ENCODE measurements at places on chromosomes 5 and 9.

GRCh38 chr9:3008091-3008490, 164.2 kb upstream of the PUM3 start:
- DNase-seq, result no peak

DNA sequence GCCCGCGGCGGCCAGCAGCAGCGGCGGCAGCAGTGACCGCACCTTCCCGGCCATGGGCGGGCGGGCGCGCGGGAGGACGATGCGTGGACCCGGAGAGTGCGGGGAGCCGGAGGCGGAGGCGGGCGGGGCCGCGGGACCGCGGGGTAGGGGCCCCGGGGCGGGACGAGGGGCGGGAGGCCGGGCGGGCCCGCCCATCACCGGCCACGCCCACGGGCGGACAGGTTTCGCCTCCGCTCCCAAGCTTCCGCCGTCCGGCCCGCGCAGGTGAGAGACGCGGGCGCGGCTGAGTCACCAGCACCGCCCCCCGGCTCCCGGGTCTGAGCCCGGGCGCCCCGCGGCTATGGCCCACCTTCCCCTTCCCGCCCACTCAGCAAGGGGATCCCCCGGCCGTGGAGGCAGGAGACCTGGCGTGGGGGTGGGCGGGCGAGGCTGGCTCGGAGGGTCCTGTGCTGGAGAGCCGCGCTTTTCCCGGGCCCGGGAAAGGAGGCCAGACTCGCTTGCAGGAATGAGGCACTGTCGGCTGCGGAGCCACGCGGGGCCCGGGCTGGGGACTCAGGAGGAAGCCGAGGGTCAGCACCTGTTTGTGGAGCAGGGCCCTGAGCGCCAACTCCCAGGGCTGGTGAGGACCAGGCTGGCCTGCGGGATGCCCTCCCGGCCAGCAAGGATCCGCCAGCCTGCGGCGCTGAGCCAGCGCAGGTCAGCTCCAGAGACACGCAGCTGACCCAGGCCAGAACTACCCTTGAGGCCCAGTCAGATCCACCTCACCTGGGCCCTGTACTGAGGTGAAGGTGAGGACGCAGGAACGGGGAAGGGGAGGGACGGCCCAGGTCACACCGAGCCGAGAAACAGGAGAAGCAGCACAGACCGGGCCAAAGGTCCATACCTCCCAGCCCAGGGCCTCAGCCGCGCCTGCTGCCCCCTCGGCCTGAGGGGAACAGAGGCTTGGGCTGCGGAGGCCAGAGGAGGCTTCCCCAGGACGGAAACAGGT, at the start of gene ENTPD2:
ENTPD2 (minus strand) TSS at position 118 of the 988 bp plus-strand sequence; CDS start at position 54, 64 bp downstream.
- peak; percentile 85 for DNase-seq

- no peak for DNase-seq
These were observed 52.4 kb downstream of the USP20 start for GRCh38 chr9:129887334-129888292.

DNA sequence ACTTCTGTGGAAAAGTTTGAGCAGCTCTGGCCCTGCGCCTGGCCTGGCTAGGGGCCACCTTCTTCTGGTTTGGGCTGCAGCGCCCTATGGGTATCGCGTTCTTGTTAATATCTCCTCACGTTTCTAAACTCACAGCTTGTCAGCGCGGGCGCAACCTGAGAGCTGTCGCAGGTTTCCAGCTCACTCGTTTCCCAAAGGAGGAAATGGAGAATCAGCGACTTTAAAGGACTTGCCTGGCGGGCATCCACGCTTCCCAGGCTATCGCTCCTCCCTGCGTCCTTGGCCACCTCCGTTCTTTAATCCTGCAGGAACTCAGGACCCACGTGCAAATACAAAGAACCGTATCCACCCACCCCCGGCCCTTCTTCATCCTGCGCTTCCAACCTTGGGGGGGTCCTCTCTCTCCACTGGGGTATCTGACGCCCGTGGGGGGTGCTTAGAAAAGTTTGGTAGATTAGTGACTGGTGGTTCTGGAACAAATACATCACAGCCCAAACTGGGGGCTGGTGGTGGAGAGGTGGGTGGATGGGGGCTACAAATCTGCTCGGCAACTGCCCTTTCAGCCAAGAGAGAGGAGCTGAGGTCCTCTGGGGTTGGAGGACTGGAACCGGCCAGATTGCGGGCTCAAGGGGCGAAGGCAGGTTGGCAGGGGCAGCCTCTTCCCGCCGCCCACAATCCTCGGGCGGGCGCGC, 578 bp upstream of the PSAT1 start:
- DNase-seq, result no peak

- DNase-seq, result no peak
These were observed 438.2 kb downstream of the ARHGEF28 start for GRCh38 chr5:74064225-74064624.

DNA sequence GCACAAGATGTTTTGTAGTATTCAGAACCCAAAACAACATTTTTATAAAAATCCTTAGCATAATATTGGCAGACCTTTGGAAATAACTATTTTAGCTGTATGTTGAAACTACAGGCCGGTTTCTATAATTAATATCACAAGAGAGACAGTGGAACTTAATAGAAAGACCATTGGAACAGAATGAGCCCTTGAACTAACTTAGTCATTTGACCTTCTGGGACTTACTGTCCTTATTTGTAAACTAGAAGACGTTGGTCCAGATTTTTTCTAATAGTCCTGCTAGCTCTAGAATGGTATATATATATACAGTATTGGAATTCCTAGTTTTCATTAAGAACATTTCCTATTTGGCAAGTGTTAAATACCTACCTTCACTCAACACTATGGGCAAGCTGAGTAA, 69.5 kb upstream of the ALDH1A1 start:
- DNase-seq, result no peak

DNA sequence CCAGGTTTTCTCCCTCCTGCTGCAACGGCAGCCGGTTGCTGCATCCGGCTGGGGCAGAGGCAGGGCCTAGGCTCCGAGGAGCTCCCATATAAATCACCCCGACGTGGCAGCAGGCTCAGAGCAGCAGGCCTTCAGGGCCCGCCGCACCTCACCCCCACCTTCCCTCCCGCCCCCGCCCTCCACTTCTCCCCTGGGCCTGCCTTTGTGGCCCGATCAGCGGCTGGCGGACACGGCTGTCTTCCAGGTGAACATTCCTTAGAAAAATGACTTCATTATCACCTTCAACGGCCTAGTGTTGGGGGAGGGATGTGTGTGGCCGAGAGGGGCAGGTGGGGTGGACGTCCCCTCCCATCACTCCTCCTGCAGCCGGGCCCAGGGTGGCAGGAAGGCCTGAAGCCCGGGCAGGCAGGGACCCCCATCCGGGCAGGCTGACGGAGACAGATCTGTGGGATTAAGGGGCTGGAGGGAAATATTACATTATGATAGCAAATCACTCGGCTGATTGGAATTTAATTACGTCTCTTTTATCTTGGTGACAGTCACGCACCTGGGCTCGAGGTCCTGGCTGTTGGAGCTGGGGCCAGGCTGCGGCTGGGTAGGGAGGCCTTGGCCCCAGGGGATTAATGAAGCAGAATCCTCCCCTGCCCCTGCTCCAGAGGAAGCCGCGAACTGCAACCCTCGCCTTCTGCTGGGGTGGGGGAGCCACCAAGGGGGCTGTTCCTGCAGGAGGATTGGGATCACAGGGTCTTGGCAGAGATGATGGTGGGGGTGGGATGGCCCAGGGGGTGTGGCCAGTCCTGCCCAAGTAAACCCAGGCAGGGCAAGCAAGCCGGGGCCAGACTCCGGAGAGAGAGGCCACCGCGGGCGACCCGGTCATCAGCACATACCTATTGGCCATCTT, 38.4 kb upstream of the RXRA start:
- no peak for DNase-seq
